ENCODE measurements at places on chromosomes 2 and 18. TPM values are rescaled to one million over a fixed set of nuclear protein-coding genes. Genes with fewer than 3 reads are reported as not detected.

The SH2D6 gene
- total RNA-seq = not detected

The LAMA1 gene
- total RNA-seq = 0.15 TPM

The CTAGE1 gene
- 0.08 TPM for total RNA-seq

The NEU2 gene
- not detected for total RNA-seq

The RGPD3 gene
- total RNA-seq = 0.43 TPM

The FIGLA gene
- not detected for total RNA-seq

The CABYR gene
- 0.67 TPM for total RNA-seq

The RAB6D gene
- total RNA-seq = not detected

The MEP1B gene
- total RNA-seq = not detected

The SMYD5 gene
- 12.5 TPM for total RNA-seq

The UGT1A10 gene
- total RNA-seq = not detected

The GALNT14 gene
- total RNA-seq = 0.15 TPM

The GPBAR1 gene
- total RNA-seq = 10.7 TPM

The FRZB gene
- total RNA-seq = 1.8 TPM

The ST8SIA5 gene
- total RNA-seq = 6.7 TPM

Data from right atrium auricular region (tissue), 2 donors.